Glutamatergic neuron (in vitro differentiated cells): ENCODE measurements at places on chromosomes 13 and 19. TPM values are rescaled to one million over a fixed set of nuclear protein-coding genes. Genes with fewer than 3 reads are reported as not detected.

The FCER2 gene
- total RNA-seq, result not detected

The RFPL4A gene
- total RNA-seq, result not detected

The GEMIN7 gene
- total RNA-seq, result 49.1 TPM

The CD70 gene
- 4.7 TPM for total RNA-seq

The ZIK1 gene
- 21.5 TPM for total RNA-seq

The ZSCAN5B gene
- total RNA-seq, result not detected

The KCNC3 gene
- 10.6 TPM for total RNA-seq
